Smooth muscle cell of the coronary artery (primary cell): ENCODE measurements at places on chromosomes 11 and 22. TPM values are rescaled to one million over a fixed set of nuclear protein-coding genes. Genes with fewer than 3 reads are reported as not detected.

Gene BIK
- not detected in 2 replicates for total RNA-seq

Gene ENDOD1
- total RNA-seq: 26.4 and 58.4 TPM in 2 replicates

Gene FCHSD2
- 6.2 and 8.0 TPM in 2 replicates for total RNA-seq

Gene DBX1
- total RNA-seq: not detected in 2 replicates

Gene C1QTNF5
- 10.6 and 11.6 TPM in 2 replicates for total RNA-seq

Gene USH1C
- total RNA-seq: not detected in 2 replicates

Gene THY1
- total RNA-seq: 7.3 and 272 TPM in 2 replicates
